ENCODE measurements at places on chromosomes 11 and 22. TPM values are rescaled to one million over a fixed set of nuclear protein-coding genes. Genes with fewer than 3 reads are reported as not detected.

Gene KMT5B
- 15.7 TPM for polyA plus RNA-seq

Gene MAPK8IP2
- polyA plus RNA-seq = 0.29 TPM

Gene TBX1
- 0.71 TPM for polyA plus RNA-seq

- DNase-seq = no peak
These were observed at the start of gene HBE1 for GRCh38 chr11:5269715-5270147. Gene HBE1, minus strand, starts transcription at chr11:5269945. Its CDS starts 55 bp downstream, at chr11:5269890.

- DNase-seq = no peak
These were observed 79.8 kb downstream of the CLPB start for GRCh38 chr11:72354356-72355115.

- DNase-seq = no peak
These were observed 3.6 kb downstream of the FAT3 start for GRCh38 chr11:92227959-92228935.

- DNase-seq = no peak
These were observed 1.4 kb upstream of the BPIFC start for GRCh38 chr22:32465661-32466060.

DNA sequence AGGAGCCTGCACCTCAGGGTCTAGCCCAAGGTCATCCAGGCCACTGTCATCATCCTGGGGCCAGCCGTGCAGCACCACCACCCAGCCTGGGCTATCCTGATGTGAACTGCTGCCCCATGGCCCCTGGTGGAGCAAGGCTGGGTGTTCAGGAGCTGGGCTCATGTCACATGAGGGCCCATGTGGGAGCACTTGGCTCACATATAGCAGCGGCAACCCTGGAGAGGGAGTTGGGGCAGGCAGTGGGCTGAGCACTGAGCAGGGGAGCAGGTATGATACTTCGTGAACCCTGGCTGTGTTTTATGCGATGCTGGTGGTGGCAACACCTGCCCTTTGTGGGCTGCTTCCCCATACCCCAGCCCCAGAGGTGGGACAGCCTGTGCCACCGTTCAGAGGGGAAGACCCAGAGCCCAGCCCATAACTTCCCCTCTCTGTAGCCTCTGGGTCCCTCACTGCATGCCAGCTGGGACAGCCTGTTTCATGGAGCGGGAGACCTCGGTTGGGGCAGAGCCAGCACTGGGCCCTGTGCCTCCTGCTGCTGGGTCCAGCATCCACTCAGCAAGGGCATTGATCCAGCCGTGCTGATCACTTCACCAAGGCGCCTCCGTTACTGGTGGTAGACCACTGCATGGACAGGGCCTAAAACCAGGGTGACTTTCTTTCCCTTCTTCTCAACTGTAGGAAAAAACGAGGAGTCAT lies 62.5 kb upstream of the SUSD2 start:
- DNase-seq = no peak

Measured in spleen (tissue), 13 donors.